ENCODE measurements at places on chromosomes 3 and 15.

DNA sequence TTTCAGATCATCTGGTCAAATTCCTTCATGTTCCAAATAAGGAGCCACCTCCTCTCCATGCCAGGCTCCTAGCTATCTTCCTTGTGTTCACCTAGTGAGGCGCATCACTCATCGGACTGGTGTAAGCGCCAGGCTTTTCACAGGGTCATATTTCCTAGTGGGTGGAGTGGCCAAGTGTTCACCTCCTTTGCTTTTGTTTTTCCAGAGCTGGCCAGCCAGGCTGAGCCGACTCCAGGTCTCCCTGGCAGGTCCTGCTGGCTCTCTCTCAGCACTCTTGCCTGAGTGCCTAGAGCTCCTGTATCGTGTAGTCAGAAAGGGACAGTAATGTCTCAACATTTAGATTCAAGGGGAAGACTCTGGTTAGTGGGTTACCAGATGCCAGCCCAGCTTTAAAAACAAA lies 31.0 kb downstream of the HEG1 start:
- no peak for DNase-seq

DNA sequence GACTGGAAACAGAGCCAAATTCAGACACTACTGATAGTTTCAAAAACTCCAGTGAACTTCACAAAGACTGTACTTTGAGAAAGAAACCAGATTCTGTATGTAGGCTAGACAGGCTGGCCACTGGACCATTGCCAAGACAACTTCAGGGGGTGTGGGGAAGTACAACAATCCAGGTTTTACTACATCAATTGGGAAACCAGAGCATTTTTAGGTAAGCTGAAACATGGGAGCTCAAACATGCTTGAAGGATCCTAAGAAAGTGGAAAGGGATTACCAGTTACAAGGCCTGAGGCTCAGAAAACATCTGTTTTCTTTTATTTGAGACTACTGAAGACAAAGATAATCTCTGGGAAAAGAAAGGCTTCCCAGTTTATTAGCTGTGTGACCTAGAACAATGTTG lies 26.9 kb upstream of the ZNF280D start:
- DNase-seq, result no peak

DNA sequence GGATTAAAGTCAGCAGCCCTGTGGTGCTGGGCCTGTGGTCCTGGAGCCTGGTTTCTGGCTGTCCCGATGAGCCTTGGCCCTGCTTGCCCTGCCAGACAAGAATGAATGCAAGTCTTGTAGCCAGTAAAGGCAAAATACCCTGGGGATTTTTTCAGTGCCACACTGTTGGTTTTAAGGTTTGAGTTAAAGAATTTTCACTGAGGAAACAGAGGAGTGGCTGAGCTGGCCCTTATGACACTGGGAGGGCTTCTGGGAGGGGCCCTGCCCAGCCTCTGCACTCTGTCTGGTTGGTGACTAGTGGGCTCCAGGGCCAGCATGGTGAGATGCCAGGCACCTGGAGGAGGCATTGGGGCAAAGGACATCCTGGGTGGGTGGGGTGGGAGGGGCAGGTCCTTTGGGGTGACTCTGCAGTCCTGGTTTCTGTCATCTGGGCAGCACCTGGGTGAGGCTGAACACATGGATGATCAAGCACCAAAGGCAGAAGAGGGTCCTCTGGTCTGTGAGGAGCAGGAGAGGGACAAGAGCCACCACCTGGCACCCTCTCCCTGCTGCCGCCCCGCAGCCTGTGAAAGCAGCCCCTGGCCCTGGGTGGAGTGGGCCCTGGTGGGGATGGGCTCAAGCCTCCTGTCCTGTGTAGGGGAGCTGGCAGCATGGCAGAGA lies 12.5 kb upstream of the PLA2G4E start:
- DNase-seq, result no peak

DNA sequence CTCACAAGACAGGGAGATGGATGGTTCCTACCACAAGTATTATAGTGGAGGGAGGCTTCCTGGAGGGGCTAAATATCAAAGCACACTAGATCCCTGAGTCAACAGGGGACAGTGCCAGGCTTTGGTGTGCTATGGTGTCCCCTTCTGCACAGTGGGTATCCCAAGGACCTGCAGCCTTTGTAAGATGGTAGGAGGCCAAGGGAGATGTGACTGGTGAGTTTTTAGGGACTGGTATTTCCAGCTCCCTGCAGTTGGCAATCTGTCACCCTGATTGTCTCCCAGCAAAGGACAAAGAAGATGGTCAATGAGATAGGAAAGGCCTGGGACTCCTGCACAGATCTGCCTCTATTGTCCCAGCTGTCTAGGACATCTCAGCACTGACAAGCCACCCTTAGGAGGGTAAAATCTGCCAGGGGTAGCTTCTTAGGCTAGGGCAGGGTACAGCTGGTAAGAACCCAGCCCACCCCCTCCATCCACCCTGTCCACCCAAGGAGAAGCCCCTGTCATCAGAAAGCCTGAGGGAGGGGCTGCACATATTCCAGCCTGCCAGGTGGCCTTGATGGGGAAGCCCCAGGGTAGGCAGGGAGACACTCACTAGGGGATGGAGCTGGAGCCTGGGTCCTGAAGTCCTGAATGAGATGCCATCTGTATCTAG lies 631 bp downstream of the CYP1A1 start:
- DNase-seq, result no peak

- DNase-seq, result no peak
Observed at GRCh38 chr3:55669133-55669532, 182.0 kb upstream of the WNT5A start.

DNA sequence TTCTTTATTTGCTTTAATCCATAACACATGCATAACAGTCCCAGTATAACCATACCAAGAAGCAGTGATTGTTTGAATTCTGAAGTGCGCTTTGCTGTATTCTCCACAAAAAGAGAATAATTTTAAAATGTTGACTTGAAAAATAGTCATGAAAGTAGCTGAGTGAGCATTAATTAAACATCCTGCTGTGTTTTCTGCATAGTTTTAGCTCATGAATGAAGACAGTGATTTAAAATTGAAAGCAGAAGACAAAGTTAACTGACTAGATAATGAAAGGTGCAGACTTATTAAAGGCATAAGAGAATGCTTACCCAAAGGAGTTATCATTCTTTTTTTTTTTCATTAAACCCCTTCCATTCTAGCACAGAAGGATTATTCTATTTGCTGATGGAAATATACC lies 143.5 kb downstream of the GABRG3 start:
- no peak for DNase-seq

- DNase-seq, result no peak
Observed at GRCh38 chr3:106421426-106421825, 552.6 kb upstream of the CBLB start.

DNA sequence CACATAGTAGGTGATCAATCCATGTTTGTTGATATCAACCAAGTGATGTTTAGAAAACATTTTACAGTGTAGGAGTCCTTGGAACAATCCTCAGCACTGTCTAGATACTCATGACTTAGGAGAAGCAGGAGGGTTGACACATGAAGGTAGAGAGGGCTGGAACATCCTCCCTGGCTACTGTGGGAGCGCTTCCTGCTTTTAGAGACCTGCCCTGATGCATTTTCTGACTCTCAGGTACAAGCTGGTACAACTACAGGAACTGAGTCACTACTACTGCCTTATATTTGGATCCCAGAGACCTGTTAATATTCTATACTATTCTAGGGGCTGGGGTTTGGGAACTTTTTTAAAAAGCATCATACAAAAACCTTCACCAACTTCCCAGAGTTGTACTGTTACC lies 20.1 kb downstream of the GPR156 start:
- DNase-seq, result no peak

DNA sequence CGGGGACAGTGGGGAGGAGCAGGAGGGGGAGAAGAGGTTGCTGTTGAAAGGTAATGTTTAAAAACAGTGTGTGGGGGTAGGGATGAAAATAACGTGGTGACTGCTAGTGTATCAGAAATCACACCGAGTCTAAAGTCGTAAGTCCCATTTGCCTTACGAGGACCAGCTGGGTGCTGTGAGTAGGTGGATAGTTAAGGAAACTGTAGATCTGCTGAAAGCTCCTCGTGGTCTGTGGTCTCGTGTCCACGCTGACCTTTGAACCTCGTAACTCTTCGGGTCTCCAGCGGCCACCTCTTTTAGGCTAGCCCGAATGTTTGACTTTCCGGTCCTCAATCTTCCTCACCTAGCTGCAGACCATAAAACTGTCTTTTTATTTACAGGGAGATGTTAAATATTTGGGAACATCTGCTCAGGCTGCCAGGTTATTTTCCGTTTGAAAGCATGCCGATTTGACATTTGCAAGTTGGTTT lies 29.3 kb upstream of the ST3GAL6 start:
- DNase-seq, result no peak

- peak; percentile 42 for DNase-seq
Observed at GRCh38 chr3:59450946-59451763, 401.3 kb upstream of the CFAP20DC start.

GRCh38 chr3:178075344-178075743 lies 460.9 kb upstream of the KCNMB2 start:
- DNase-seq, result no peak

DNA sequence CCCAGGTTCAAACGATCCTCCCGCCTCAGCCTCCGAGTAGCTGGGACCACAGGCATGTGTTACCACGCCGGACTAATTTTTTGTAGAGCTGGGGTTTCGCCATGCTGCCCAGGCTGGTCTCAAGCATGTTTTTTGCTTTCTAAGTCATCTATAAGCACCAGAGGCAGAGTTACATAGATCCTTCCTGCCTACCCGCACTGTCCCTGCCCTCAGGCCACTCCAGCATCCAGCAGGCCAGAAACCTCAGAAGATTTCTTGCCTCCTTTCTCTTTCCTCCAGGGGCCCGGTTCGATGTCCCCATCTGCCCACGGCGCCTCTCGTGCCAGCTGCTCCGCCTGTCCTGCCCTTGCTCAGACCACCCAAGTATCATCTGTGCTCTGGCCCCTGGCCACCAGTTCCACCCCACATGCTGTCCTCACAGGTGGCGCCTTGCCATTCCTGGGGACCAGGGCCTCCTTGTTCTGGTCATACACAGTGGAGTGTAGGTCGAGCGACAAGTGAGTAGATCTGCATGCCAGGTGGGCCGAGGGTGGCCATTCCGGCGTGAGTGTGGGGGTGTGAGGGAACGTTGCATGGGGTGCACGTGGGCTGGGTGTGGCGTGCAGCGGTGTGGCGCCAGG lies 27.3 kb downstream of the KLHDC8B start:
- no peak for DNase-seq

DNA sequence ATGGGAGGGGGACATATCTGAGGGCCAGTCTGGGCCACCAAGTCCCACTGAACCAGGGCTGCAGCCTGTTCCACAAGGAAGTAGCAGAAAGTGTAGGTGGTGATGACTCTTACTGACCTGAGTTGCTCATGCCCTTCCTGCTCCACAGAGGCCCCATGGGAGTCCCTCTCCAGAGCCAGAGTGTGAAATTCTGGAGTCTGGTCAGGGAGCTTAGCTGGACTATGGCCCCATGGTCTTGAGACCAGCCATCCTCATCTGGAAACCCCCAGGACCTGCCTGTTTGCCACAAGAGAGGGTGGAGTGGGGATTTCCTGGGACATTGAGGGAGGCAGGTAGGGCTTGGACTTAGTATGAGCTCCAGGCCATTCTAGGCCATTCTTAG lies 3.0 kb downstream of the SPINT1 start:
- no peak for DNase-seq

GRCh38 chr3:29758108-29758433 lies 477.2 kb downstream of the RBMS3 start:
- DNase-seq, result no peak

GRCh38 chr15:55588070-55588814 lies at the start of gene PYGO1:
PYGO1 (minus strand) TSS chr15:55588345; CDS start chr15:55587883, 462 bp downstream.
- DNase-seq, result peak; percentile 5

- DNase-seq, result no peak
Observed at GRCh38 chr15:64373360-64373759, 7.9 kb downstream of the PCLAF start.

GRCh38 chr15:49978121-49978520 lies 140.9 kb downstream of the ATP8B4 start:
- no peak for DNase-seq

GRCh38 chr3:18575573-18575972 lies 150.4 kb upstream of the SATB1 start:
- DNase-seq, result no peak

DNA sequence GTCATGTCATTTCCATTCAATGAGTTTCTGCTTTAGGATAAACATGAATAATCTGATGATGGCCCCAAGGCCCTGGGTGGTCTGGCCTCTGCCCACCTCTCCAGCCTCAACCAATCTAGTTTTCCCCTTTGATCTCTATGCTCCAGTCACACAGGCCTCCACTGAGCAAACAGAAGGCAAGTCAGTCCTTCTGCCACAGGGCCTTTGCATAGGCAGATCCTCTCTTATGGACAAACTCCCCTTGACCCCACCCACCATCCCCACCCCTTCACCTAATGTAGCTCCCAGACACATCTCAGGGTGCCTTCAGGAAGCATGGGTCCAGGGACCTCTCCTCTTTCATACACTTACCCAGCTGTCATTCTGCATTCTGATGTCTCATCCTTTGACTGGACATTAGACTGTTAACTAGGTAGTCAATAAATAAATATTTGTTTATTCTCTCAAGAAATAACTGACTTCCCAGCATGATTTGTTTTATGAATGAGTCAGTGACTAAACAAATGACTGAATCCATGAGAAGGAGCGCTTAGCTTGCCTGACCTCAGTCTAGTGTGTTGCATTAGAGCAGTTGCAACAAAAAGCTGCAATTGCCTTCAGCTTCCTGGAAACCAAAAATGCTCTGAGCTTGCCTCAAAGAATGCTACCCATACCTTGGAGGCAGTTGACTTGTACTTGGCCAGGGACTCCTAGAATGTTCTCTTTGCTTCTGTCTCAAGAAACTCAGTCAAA lies 386.6 kb upstream of the WNT5A start:
- DNase-seq, result no peak

DNA sequence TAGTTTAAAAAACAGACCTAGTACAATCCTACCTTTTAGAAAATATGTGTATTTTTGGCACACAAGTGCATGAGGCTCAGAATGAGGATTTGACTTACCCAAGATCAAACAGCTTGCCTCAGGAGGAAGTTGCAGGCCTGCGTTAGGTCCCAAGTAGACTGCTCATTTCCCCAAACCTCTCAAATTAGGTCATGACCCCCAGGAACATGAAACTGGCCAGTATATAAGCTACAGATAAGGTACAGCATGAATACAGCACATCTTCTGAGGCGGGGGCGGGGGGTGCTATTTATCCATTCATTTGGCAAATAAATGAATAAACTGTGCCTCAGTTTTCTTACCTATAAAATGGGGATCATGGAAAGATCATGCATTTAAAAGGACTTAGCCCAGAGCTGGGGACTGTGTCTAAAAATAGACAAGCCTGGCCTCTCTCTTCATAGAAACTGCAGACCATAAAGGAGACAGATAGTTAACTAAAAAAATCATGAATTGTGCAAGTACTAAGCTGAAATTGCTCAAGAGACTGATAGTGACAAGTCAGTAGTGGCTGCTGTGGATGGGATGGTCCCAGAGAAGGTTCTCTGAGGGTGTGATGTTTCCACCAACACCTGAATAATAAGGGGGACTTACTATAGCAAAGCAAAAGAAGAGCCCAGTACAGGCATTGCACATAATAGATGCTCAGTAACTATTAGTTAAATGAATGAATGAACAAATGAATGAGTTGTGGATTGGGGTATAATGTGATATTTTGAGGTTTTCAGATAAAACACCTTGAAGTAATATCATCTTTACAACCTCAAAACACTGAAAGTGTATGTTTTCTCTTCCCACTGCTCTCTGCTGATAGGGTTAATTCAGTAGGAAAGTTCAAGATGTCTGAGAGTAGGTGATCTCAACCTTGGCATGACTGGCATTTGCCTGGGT lies 258.5 kb upstream of the PROK2 start:
- DNase-seq, result no peak

- no peak for DNase-seq
Observed at GRCh38 chr15:95350908-95351307, 979.6 kb upstream of the NR2F2 start.
